ENCODE measurements at places on chromosomes 1 and 21. TPM values are rescaled to one million over a fixed set of nuclear protein-coding genes. Genes with fewer than 3 reads are reported as not detected.

The MRPS14 gene
- 26.5 TPM for total RNA-seq

The LDLRAD1 gene
- not detected for total RNA-seq

The MEX3A gene
- 2.9 TPM for total RNA-seq

The PTGER3 gene
- total RNA-seq, result not detected

The ALPL gene
- 0.22 TPM for total RNA-seq

The GPA33 gene
- total RNA-seq, result not detected

The KRTAP27-1 gene
- total RNA-seq, result not detected

The OR2T33 gene
- total RNA-seq, result not detected

The RNF187 gene
- 84.4 TPM for total RNA-seq

The S100A7 gene
- not detected for total RNA-seq

Data from A549 treated with CORT108297 at 1 μM for 4 hours (cell line).